ENCODE measurements at places on chromosomes 1 and 21.

DNA sequence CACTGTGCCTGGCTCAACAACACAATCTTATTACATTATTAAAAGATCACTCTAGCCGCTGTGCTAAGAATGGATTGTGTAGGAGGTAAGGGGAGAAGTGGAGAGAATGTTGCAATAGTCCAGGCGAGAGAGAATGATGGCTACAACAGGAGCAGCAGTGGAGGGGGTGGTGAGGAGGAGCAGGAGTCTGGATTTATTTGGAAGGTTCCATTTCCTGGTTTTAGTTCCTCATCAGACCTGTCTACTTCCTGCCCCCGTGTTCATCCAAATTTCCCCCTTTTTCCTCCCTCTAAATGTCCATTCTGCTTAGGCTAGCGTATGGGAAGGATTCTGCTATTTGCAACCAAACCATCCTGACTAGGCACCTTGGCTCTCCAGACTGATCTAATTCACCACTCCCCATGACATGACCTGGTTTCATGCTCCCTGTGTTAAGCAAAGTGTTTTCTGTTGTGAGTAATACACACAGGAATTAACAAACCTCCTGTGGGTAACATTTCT lies 35.1 kb upstream of the EYA3 start:
- peak; percentile 92 for DNase-seq

DNA sequence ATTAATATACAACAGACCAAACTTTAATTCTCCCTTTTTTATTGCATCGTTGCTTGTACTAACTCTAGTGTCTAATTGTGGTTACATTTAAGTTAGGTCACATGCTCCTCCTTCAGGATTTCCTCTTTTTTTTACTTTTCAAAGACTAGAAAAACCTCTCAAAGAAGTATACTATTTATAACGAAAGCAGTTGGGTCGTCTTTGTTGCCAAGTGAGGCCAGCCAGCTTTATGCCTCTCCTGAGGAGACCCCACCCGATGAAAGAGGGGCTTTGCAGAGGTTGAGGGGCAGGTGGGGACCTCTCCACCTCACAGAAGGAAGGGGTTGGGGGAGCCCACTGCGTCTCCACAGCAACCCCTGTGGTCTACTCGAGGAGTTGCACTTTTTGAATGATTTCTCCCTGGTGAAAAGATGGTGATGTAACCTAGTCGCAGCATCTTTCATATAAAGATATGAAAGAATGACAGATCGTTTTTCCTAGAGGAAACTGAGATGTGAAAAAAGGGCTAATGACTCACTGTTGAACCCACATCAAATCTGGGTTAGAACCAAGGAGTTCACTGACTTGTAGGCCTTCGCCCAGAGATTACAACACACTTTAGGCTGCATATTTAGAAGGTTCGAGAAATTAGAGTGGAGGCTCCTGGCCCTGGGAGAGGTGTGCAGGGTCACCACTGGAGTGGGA lies 6.4 kb downstream of the TGFB2 start:
- DNase-seq = peak; percentile 93

DNA sequence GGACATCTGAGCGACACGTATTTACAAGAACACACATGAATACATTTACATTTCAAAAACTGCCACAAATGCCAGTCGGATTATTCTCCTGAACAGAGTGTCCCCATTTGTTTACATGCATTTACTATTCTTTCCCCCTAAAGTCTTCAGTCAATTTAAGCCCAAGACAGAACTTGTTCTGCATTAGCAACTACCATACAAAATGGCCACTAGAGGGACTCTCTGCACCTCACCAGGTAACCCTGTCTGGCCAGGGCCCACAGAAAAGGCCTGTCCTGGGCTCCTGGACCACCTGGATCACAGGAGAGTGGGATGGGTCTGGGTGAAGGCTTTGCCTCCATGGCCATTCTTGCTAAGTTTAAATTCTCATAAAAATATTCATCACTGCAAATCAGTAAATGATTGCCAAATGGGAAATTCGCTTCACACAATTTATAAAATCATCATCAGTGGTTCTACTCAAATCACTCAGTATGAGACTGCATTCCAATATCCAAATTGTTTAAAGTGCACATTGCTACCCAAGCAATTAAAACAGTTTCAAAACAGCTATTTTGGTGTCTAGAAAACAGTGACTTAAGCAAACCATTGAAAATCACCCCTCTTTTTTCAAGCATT lies 12.5 kb upstream of the GUCA2A start:
- DNase-seq = peak; percentile 62

DNA sequence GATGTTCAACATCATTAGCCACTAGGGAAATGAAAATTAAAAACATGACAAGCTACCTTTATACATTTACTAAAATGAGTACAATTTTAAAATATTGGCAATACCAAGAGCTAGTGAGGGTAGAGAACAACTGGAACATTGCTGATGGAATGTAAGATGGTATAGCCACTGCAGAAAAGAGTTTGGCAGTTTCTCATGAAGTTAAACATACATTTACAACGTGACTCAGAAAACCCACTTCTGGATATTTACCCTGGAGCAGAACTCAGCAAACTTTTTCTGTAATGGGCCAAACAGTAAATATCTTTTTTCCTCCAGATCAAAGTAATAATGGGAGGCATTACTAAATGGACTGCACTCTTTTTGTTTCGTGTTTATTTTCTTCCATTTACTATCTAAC lies 22.1 kb downstream of the LPGAT1 start:
- no peak for DNase-seq

DNA sequence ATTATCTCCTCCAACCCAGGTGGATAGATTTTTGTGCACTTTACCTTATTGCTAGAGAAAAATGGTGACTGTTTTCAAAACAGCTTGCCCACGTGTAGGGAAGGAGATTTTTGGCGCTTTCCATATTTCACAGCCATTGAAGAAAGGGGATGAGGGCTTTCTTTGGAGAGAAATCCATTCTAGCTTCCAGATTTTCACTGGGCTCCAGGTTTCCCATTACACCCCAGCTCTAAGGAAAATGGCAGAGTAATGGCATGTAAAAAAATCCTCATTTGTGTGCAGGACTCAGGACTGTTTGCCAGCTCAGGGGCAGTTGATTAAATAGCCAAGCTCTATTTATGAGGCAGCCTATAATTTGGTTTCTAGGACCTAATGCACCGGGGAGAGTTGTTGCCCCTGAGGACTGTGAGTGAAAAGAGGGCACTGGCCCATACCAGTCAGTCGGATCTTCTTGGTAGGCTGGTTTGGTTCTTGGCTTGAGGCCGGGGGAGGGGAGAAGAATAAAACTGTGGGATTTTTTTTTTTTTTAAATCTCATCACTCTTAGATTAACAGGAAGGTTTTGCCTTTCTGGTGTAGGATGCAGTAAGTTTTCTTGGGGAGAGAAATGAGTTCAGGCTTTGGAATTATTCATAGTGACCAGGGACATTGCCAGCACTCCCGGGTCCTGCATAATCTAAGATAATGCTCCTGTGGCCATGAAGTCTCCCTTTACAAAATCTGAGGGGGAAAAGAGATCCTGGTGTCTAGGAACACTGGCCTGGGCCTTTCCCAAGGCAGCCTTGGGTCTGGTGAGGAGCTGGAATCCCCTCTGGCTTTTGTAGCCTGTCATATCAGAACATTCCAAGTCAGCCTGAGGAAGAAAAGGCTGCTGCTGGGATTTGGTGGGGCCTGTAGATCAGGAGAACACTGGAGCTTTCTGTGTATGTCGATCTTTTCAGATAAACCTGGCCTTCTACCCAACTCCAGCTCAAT lies 1.9 kb upstream of the ARID1A start:
- DNase-seq = no peak

DNA sequence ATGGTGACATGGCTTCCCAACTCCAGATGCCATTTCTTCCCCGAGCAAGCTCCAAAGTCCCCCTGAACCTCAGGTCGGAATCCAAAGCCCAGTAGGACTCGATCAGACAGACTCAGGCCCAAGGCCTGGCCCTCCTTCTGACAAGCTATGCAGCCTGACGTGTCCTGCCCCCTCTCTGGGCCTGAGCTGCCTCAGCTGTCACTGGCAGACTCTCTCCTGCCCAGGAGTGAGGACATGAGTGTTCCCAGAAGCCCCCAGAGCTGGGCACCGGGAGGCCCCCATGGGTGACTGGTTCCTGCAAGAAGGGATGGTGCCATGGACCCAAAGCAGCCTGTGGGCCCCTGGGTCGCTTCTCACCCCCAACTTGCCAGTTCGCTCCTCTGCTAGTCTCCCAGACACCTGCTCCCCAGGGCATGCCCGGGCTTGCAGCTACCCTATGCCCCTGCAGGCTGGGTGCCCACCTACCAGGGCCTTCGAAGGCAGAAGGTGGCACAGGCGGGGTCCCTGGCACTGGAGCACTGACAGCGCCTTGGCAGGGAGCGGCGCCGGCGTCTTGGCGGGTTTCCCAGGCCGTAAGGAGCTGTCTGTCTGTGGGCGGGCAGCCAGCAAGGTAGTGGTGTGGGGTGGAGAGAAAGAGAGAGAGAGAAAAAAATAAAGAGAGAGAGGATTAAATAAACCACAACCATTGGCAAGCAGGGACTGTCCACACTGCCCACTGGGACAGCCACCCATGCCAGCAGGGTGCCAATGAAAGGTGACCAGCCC lies 2.3 kb downstream of the EDN2 start:
- DNase-seq = peak; percentile 42

DNA sequence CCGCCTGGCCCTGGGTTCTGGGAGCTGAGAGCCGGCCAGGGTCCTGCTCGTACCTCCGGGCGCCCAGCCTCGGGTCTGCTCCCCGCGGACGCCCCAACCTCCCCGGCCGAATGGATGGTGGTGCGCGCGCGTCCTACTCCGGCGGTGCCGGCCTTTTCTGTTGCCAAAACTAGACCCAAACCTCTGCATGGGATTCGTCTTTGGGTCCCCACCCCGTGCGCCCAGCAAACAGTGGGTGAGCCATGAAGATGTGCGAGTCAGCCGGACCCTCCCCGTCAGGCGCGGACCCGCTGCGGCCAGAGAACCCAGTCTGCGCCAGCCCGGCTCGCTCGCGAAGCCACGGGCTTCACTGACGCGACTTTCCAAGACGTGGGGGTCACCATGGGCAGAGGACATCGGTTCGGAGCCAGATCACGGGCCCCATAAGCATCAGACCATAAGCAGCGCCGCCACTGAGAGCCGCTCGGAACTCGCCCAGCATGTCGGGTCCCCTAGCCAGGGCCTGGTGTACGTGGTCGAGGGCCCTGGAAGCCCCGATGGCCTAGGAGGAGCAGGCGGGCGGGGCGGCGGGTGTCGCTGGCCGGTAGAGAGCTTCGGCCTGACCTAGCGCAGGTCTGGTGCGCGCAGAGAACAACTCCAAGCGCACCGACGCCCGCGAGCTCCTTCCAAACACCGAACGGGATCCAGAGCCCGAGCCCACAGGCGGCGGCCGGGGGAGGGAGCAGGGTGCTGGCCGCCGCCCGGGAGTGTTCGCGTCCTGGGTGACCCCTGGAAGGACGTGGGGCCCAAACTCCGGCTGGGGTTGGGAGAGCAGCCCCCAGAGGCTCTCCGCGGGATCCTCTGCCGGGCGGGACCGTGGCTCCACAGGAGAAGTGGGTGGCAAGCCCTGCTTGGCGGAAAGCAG lies 1.0 kb upstream of the TP73 start:
- peak; percentile 19 for DNase-seq

GRCh38 chr1:8095584-8095983 lies 69.5 kb upstream of the ERRFI1 start:
- peak; percentile 33 for DNase-seq

- DNase-seq = peak; percentile 48
These were observed 1.7 kb upstream of the TNFRSF9 start for GRCh38 chr1:7942214-7942921.

- peak; percentile 17 for DNase-seq
These were observed 8.7 kb downstream of the SMG7 start for GRCh38 chr1:183480971-183481441.

DNA sequence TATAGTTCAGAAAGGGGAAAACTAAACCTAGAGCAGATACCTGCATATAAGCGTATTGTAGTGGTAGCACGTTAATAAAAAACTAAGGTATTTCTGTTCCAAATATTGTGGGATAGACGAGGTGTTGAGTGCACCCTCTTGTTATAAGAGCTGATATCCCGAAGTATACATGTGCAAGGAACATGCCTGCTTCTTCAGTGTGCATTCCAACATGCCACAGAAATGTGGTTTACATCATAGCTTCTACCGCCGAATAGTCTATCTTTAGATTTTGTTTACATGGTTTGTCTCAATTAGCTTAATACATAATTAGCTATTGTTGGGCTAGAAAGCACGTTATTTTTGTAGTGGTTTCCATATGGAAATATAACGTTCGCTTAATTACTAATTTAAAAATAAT lies 2.2 kb downstream of the CHRM3 start:
- DNase-seq = no peak

- DNase-seq = peak; percentile 76
These were observed 499.6 kb upstream of the C1orf87 start for GRCh38 chr1:60573121-60573520.

DNA sequence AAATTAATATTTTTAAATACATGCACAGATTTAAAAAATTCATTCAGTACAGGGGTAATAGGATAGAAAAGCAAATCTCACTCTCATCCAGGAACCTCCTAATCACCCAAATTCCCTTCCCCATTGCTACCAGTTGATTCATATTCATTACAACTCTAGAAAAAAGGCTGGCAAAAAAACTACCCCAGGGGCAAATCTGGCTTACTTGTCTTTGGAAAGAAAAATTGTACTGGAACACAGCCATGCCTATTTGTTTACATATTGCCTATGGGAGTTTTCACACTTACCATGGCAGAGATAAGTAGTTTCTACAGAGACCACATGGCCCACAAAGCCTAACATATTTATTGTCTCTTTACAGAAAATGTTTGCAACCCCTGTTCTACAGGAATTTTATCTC lies 8.9 kb upstream of the RBM34 start:
- DNase-seq = no peak
